Adrenal gland (tissue), 19 donors: ENCODE measurements at places on chromosomes 5 and 9.

DNA sequence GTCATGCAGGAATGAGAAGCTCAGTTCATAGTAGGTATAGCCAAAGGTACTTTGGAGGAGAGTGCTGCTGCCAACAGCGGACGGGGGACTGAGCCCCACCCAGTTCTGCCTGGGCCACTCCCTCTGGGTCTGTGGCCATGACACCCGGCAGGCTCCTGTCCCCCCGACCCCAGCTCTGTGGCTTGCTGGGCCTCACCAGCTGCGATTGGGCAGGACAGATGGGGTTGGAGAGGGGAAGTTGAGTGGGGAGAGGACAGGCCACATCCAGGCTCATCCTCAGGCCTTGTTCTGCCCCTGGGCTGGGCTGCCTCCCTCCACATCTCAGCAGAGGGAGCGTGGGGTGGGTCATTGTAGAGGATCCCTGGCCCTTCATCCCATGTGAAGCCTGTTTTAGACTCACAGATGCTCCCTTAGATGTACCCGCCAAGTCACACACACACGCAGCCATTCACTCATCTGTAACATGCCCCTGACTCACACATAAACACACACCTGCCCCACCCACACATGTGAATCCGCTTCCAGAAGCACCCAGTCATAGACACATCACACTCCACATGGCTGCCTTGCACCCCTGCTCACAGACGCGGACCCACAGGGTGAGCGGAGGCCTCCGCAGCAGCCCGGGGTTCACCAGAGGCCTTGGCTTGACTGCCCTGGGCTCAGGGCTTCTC, 48.8 kb downstream of the NTNG2 start:
- DNase-seq, result no peak

DNA sequence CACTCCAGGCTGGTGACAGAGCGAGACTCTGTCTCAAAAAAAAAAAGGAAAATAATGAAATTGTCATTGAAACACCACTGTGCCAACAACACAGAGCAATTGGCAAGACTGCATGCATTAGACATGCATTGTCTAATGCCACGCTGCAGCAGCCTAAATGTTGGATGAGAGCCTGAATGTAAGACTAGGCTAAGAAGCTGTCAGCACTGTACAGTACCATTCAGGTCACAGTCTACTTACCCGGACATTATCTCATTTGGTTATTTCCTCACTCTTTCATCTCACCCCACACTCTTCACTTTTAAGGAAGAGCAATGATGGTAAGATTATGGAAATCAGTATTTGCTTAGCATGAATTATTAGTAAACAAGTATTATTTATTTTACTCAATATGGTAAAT, 31.3 kb upstream of the PPP2CA start:
- no peak for DNase-seq

DNA sequence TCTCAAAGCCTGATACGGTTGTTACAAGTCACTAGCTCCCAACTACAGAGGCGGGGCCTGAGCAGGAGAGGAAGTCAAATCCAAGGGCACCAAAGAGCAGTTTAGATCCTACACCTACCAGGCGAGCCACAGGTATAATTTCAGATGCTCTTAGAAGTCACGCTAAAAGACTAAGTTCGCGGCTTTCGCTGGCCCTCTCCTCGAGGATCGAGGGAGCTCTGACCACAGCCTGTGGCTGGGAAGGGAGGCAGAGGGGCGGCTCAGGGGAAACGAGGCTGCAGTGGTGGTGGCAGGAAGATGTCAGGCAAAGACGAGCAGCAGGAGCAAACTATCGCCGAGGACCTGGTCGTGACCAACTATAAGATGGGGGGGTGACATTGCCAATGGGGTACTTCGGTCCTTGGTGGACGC, 48.6 kb downstream of the SEMA4D start:
- no peak for DNase-seq

- no peak for DNase-seq
Measured at GRCh38 chr5:54066433-54066832, 243.9 kb downstream of the ARL15 start.

- no peak for DNase-seq
Measured at GRCh38 chr5:88886746-88887341, 3.9 kb upstream of the MEF2C start.

DNA sequence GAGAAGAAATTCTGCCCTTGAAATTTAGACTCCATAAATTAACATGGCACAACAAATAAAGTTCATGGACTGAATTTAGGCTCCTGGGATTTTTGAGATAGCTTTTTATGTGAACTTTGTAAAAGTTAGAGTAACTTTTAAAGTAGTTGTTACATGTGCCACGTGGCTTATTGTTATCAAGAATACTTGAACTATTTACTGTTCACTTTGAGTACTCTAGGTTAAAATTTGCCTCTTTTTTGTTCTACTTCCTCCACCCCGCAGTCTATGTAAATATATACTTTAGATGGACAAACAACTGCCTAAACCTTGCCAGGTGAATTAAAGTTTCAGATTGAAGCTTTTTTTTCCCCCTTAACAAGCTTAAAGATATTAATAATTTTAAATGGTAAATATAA, 457.9 kb downstream of the RAB3C start:
- no peak for DNase-seq

- no peak for DNase-seq
Measured at GRCh38 chr5:107646418-107646817, 24.3 kb downstream of the EFNA5 start.

DNA sequence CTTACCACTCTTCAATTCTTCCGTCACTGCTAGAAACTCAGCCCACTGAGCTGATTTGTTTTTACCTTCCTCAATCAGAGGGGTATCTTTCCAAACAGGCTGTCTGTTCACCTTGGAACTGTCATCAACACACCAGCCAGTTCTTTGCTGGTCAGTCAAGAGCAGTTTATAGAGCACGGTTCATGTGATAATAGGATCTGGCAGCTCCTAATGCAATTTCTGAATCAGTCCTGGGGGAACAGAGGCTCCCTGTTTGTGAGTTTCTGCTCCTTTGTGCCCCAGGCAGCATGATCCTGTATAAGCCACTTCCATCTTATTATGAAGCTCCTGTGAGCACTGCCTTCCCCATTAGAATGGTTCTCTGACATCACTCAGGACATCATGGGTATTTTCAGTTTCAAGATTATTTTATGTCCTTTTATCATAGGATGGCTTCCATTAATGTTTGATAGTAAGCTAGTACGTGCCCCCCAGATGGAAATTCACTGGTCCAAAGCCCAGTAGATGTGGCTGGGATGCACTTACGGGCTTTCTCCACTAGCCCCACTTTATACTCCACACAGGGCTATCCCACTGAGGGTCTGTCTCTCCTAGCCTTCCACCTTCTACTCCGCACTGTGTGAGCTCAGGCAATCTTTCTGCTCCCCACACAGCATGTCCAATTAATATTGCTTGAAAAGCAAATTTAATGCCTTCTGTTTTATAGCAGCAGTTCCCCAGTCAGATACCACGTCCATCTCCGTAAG, 85.5 kb upstream of the SPIN1 start:
- no peak for DNase-seq

GRCh38 chr9:21326526-21327139, 8.6 kb downstream of the KLHL9 start:
- DNase-seq, result no peak

DNA sequence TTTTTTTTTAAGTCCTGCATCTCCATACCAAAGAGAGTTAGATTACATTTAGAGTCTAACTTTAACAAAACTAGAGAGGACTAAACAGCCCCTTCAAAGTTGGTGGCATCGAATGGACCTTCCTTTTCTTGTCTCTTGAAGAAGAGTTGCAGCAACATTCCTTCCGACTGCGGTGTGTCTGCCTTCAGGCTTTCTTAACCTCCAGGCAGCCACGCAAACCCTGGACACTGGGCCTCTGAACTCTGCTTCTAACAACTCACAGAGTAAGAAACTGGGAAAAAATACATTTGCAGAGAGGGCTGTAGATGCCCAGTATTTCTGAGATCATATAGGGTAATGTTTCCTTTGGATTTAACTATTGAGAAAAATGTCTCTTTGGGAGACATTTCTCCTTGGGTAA, 120.5 kb upstream of the MAST4 start:
- DNase-seq, result no peak

DNA sequence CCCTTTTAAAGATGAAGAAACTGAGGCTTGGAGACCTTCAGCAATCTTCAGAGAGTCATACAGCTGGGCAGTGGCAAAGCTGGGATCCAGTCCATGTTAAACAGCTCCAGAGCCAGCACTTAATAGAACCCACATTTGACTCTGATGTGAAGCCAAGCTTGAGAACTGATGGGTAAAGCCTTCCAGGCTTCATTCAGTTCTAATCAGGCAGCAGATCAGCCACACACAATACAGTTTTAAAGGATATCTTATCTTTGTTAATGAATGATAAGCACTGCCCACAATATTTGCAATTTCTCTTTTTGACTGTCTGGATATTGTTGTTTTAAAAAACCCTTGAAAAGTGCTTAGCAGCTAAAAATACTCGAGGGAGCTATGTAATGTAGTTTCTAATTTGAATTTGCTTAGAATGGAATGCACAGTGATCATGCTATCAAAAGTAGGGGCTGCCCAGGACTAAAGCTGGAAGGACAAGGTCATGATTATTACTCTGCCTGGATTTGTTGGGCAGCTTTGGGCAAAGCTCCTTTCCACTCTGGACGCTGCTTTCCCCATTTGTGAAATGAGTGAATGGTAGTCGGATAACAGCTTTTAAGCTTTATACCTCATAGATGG, 31.3 kb upstream of the HTR4 start:
- no peak for DNase-seq

DNA sequence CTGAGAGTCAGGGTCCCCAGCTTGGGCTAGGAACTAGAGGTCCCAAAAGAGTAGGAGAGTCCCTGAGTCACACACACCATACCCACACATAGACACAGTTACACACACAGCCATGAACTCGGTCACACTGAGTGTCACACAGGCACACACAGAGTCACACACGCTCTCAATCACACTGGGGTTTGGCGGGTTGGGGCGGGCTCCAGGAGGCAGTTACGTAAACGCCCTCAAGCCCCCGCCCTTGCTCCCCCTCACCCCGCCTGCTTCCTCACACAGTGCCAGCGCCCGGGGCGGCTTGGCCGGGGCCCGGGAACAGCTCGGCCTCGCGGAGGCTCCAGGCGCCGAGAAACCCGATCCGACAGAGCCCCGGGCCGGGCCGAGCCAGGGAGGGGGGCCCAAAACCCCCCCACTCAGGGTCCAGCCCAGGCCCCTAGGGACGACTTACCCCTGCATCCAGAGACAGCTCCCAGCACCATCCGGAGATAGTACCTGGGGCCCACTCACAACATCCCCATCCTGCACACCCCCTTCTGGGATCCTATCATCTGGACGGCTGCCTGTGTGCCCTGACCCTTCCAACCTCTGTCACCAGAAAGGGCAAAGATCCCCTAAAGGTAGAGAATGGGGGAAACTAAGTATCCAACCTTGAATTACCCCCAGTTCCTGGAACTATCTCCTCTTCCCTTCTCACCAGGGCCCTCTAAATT, 3.5 kb upstream of the CNTFR start:
- peak; percentile 46 for DNase-seq

- no peak for DNase-seq
Measured at GRCh38 chr9:71663931-71664459, 104.3 kb downstream of the CEMIP2 start.

DNA sequence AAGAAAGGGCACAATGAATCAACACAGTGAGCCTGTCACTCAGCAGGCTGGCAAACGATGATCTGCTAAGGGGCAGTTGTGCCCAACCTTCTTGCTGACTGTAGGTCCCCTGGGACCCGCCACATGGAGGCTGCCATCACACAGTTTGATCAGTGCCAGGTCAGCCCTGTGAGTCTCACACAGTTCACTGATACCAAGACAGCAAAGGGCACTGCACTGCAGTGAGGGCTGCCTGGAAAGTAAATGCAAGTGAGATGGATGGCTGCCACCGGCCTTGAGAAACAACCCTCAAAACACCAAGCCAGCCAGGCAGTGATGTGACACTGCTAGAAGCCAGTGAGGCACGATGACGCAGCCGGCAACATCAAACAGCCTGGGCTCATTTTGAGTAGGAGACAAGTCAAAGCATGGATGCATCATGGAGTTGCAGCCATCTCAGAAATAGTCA, 30.3 kb downstream of the FOXD1 start:
- DNase-seq, result no peak

DNA sequence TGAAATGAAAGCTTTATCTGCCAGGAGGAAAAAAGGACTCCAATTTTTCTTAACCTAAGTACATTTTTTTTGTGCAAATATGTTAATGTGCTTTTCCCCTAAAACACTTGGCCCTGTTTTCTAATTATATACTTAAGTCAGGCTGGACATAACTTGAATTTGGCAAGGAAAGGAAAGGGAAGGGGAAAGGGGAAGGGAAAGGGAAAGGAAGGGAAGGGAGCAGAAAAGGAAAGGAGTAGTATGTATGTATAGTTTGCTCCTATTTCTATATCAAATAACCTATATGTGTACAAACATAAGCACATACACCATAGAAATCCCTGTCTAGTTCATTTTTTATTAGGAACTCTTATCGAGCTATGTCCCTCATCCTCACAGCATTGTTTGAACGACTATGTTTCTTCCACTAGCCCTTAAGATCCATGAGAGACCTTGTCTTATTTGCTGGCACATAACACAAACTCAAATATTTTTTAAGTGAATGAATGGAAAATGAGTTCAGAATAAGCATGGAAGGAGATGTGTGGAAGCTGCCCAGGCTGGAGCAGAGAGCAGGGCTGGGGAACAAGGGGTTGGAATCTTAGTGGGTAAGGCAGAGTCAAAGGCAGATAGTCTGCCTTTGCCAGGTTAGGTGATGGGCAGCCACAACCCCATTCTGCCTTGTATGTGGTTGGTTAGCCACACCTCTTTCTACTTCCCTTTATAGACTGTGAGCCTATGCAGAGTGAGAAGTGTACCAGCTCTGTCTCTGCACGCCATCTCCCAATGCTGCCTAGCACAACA, 70.0 kb downstream of the KLHL3 start:
- DNase-seq, result peak; percentile 19

DNA sequence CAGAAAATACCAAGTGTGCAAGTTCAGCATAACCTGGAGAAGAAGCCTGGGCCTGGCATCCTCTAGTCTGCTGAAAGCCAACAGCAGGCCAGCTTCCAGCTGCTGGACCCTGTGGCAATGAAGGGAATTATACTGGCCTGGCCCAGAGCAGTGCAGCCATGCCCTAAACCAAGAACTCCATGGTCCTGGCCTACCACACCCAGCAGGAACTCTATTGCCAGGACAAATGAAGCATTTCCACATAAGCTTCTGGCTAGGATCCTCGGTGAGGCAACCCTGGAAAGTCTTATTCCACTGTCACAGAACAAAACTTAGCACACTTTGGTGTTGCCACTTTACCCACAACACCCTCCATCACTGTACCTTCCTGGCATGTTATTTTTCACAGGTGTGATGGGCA, 35.5 kb downstream of the CDK5RAP2 start:
- no peak for DNase-seq

DNA sequence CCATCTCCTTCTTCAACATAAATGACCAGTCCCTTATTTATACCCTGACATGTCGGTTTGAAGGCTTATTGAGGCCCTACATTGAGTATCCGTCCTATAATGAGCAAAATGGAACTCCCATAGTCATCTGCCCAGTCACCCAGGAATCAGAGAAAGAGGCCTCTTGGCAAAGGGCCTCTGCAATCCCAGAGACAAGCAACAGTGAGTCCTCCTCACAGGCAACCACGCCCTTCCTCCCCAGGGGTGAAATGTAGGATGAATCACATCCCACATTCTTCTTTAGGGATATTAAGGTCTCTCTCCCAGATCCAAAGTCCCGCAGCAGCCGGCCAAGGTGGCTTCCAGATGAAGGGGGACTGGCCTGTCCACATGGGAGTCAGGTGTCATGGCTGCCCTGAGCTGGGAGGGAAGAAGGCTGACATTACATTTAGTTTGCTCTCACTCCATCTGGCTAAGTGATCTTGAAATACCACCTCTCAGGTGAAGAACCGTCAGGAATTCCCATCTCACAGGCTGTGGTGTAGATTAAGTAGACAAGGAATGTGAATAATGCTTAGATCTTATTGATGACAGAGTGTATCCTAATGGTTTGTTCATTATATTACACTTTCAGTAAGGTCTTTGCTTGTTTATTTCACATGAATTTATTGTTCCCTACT, 38.2 kb upstream of the BTNL3 start:
- no peak for DNase-seq
